ENCODE measurements at places on chromosomes 6 and 20.

- no peak for DNase-seq
These were observed 48.6 kb upstream of the FABP7 start for GRCh38 chr6:122730775-122731386.

- DNase-seq, result no peak
These were observed 105.8 kb downstream of the SLX4IP start for GRCh38 chr20:10540636-10541493.

GRCh38 chr6:129667621-129668020 lies 42.4 kb downstream of the ARHGAP18 start:
- no peak for DNase-seq

DNA sequence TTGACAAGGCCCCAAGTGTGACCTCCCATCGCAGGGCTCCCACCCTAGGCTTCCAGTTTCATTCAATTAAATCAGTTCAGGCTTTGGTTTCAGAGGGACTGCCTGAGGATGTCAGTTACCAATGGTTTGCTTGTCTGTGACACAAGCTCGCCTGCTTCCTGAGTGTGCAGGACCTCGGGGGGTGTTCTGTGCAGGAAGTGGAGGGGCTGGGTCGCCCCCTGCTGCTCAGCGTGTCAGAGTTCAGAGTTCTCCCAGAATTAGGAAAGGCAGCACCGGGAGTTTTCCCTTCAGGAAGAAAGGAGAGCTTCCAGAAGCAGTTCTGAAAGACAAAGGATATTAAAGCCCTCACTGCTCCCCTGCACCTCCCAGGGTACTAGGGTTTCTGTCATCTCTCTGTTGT lies 50.8 kb upstream of the TGM3 start:
- no peak for DNase-seq

- no peak for DNase-seq
These were observed 4.1 kb upstream of the TRIM27 start for GRCh38 chr6:28927846-28928245.

GRCh38 chr6:138188278-138188941 lies 26.7 kb downstream of the ARFGEF3 start:
- no peak for DNase-seq

- DNase-seq, result no peak
These were observed 6.7 kb upstream of the PDSS2 start for GRCh38 chr6:107466062-107466461.

DNA sequence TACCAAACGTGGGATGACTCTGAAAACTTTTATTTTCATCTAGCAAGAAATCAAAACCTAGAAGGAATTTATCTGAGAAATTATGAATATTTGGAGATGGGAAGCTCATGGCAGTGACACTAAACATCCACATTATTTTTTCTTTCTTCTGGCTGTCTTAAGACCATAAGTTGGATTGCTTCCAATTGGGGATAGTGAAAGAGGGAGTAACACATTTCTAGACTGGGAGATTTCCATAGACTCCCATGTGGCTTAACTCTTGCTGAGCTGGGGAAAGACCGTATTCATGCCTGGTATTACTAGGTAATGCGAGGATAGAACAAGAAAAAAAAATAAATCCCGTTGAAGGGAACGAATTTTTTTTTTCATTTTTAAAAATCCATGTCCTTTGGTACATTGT lies 120.0 kb downstream of the UTRN start:
- no peak for DNase-seq

GRCh38 chr6:17347012-17347411 lies 46.4 kb upstream of the CAP2 start:
- DNase-seq, result no peak
